CD4-positive, alpha-beta T cell (primary cell): ENCODE measurements at places on chromosomes 5 and 9.

GRCh38 chr9:132632413-132633129 is 37.2 kb downstream of the DDX31 start:
- H3K27me3 ChIP-seq = no peaks in the 10 kb centered on the region
- no peak for DNase-seq
- no peaks in the 10 kb centered on the region for H3K4me1 ChIP-seq
- H3K36me3 ChIP-seq = peaks cover 54% of the 10 kb centered on the region
- no peak overlapping the region for H3K27ac ChIP-seq

DNA sequence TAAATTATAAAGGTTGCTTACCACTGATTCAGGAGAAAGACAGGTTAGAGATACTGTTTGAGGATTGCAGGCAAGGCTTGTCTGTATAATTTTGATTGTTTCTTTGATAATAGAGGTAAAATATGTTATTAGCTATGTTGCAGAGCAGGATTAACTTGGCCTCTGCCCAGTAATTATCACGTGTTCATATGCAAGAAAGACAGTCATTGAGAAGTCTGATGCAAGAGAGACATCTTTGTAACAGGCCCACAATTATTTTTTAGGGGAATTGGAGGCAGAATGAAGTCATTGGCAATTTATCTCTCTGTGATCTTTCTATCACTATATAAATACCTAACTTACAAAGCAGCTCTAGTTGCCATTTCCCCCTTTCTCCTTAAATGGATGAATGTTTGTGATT is 46.0 kb downstream of the SLC44A1 start:
- H3K4me3 ChIP-seq = no peak overlapping the region
- no peaks in the 10 kb centered on the region for H3K4me1 ChIP-seq
- no peak for DNase-seq
- no peaks in the 10 kb centered on the region for H3K27me3 ChIP-seq
- H3K27ac ChIP-seq = no peak overlapping the region
- no peaks in the 10 kb centered on the region for H3K36me3 ChIP-seq

DNA sequence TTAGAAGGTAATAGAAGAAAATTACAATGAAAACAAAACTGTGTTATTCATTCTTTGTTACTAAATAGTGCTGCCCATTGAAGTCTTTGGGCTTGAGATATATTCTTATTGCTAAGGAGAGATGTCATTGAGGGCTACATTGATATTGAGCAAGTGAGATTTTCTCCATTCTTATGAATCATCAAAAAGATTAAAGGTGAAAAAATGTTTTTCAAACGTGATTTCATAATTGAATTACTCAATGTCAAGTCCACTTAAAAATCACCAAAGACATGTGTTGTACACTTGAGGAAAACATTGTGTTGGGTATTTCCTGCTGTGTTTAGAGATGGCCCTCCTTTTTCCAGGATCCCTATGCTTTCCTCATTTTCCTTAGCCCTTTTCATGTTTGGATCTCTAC is 448.1 kb downstream of the NFIB start:
- no peaks in the 10 kb centered on the region for H3K4me1 ChIP-seq
- H3K4me3 ChIP-seq = no peak overlapping the region
- H3K27me3 ChIP-seq = no peaks in the 10 kb centered on the region
- H3K36me3 ChIP-seq = no peaks in the 10 kb centered on the region
- DNase-seq = no peak
- H3K27ac ChIP-seq = no peak overlapping the region

DNA sequence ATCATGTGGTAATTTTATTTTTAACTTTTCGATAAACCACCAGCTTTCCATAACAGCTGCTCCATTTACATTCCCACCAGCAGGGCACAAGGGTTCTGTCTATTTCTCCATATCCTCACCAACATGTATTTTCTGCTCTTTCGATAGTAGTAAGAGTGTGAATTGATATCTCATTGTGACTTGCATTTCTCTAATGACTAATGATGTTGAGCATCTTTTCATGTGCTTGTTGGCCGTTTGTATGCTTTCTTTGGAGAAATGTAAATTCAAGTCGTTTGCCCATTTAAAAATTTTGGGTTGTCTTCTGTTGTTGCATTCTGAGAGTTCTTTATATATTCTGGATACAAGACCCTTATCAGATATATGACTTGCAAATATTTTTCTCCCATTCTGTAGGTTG is 45.9 kb downstream of the PSD2 start:
- DNase-seq = no peak
- H3K27me3 ChIP-seq = peaks cover 8% of the 10 kb centered on the region
- H3K27ac ChIP-seq = no peak overlapping the region
- peaks cover 4% of the 10 kb centered on the region for H3K4me1 ChIP-seq
- H3K36me3 ChIP-seq = no peaks in the 10 kb centered on the region

DNA sequence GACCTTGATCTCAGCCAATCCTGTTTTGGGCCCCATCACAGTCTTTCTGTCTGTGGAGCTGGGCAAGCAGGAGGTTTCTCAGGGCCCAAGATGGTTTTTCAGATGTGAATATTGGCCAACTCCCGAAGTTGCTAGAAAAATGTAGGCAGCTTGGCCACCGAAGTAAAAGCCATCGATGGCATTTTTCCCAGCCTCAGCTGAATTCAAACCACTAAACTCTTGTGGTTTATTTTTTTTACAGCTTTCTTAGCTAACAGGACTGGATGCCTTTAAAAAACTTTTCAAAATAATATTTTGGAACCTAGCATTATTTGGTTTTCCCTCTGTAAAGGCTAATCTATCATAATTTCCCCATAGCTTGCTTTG is 102.5 kb upstream of the ERCC6L2 start:
- H3K4me1 ChIP-seq = peaks cover 5% of the 10 kb centered on the region
- peaks cover 15% of the 10 kb centered on the region for H3K27me3 ChIP-seq
- H3K4me3 ChIP-seq = no peak overlapping the region

DNA sequence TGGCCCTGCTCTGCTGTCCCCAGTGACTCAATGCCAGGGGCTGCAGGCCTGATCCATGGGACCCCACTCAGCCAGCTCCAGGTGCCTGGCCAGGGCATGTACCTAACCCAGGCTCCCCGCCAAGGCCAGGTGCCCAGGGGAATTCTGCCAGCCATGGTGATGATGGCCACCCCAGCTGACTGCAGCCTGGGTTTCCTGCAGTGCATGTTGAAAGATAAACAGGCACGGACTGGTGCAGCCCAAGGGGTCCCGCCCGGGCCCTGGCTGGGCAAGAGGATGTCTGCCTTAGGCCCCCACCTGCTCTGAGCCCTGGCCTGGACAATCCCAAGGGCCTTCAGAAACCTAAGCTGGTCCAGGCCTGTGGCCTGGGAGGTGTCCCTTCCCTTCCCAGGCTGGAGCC is 1.2 kb downstream of the ABCA2 start:
- no peak overlapping the region for H3K27ac ChIP-seq
- peaks cover 72% of the 10 kb centered on the region for H3K4me1 ChIP-seq
- peak overlapping the region; percentile 44 for H3K4me3 ChIP-seq
- H3K27me3 ChIP-seq = no peaks in the 10 kb centered on the region
- no peaks in the 10 kb centered on the region for H3K36me3 ChIP-seq
- no peak for DNase-seq

GRCh38 chr9:111586378-111586777 is 13.1 kb downstream of the PTGR1 start:
- no peaks in the 10 kb centered on the region for H3K36me3 ChIP-seq
- H3K4me3 ChIP-seq = no peak overlapping the region
- H3K27me3 ChIP-seq = no peaks in the 10 kb centered on the region
- H3K4me1 ChIP-seq = no peaks in the 10 kb centered on the region
- DNase-seq = no peak
- H3K27ac ChIP-seq = no peak overlapping the region

- no peaks in the 10 kb centered on the region for H3K4me1 ChIP-seq
- no peaks in the 10 kb centered on the region for H3K27me3 ChIP-seq
- no peak for DNase-seq
- H3K4me3 ChIP-seq = no peak overlapping the region
- H3K27ac ChIP-seq = no peak overlapping the region
Measured at GRCh38 chr5:64331597-64332277, 166.1 kb downstream of the RNF180 start.
